Esophagus muscularis mucosa (tissue), 4 donors: ENCODE measurements at places on chromosomes 2 and 18. TPM values are rescaled to one million over a fixed set of nuclear protein-coding genes. Genes with fewer than 3 reads are reported as not detected.

CAPN13 gene
- not detected for total RNA-seq

TDRD15 gene
- not detected for total RNA-seq

DSG3 gene
- total RNA-seq, result not detected

IL36G gene
- not detected for total RNA-seq

DNA sequence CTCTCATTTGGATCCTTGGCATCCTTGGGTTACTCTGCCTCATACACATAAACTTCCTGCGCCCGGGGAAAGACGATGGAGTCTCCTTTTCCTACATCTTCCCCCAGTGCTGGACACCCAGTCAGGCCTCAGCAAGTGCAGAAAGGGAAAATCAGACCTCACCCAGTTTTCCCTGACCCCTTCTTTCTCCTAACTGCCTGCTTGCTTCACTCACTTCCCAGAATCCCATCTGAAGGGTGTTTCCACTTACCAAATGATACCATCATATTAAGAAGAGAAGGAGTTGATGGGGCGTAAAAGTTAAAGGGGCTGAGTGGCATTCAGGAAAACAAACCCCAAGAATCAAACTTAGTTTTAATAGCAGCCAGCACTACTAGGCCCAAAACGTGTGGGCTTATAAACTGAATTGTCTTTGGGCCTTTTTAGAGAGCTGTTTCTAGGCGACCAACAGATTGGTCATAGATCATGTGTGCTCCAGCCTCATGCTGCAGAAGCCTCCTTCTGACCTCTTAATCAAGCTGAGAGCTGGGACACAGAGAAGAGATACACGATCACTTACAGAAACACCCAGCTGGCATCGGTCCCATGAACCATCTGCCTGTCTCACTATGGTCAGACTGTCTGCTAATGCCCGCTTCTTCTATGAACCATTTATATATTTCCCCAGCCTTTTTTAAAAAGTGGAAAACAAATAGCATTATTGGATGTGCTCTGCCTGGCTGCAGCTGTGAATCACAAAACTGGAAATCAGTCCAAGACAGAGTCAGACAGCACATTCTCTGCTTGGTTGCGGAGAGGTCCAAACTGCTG is 165.7 kb upstream of the SLC14A2 start:
- H3K4me3 ChIP-seq, result no peak overlapping the region
- peak overlapping the region; percentile 63 for H3K27ac ChIP-seq
- DNase-seq, result peak; percentile 93
- no peaks in the 10 kb centered on the region for H3K36me3 ChIP-seq
- no peaks in the 10 kb centered on the region for H3K4me1 ChIP-seq

- no peak for DNase-seq
- H3K27me3 ChIP-seq, result no peaks in the 10 kb centered on the region
- no peaks in the 10 kb centered on the region for H3K4me1 ChIP-seq
- H3K4me3 ChIP-seq, result no peak overlapping the region
- peaks cover 6% of the 10 kb centered on the region for H3K36me3 ChIP-seq
Measured at GRCh38 chr18:76364282-76365259, 130.5 kb downstream of the ZNF516 start.

DNA sequence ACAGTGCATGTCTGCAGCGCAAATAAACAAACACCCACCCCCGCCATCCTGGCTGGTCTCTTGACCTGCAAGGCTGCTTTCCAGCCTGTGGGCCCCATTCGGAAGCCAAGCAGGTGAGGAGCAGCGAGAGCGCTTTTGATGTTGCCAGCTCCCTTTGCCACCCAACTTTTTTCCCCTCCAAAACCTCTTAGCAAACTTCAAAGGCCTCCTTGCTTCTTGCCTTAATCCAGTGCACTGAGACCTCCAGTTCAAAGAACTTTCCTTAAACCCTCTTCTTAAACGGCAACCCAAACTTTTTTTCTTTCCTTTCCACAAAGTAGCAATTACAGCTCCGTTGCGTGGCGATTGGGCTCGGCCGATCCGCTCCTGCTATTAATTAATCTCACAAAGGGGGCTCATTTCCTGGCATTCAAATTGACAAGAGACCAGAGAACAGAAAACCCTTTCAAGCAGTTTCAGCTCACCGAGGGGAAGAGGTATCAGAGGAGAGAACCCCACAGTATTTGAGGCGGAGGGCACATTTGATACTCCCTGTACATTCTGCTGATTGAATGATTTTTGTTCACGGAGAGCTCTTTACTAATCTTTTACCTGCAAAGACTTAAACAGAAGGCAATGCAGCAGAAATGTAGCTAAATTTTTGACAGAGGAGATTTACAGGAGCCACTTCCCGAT is 531.4 kb downstream of the TMEM182 start:
- H3K27ac ChIP-seq, result no peak overlapping the region
- H3K4me3 ChIP-seq, result no peak overlapping the region
- no peaks in the 10 kb centered on the region for H3K27me3 ChIP-seq
- no peak for DNase-seq
- H3K36me3 ChIP-seq, result no peaks in the 10 kb centered on the region
- H3K4me1 ChIP-seq, result no peaks in the 10 kb centered on the region

- no peak overlapping the region for H3K4me3 ChIP-seq
- H3K27me3 ChIP-seq, result no peaks in the 10 kb centered on the region
- DNase-seq, result no peak
Measured at GRCh38 chr2:240966906-240967680, 31.3 kb upstream of the SNED1 start.

DNA sequence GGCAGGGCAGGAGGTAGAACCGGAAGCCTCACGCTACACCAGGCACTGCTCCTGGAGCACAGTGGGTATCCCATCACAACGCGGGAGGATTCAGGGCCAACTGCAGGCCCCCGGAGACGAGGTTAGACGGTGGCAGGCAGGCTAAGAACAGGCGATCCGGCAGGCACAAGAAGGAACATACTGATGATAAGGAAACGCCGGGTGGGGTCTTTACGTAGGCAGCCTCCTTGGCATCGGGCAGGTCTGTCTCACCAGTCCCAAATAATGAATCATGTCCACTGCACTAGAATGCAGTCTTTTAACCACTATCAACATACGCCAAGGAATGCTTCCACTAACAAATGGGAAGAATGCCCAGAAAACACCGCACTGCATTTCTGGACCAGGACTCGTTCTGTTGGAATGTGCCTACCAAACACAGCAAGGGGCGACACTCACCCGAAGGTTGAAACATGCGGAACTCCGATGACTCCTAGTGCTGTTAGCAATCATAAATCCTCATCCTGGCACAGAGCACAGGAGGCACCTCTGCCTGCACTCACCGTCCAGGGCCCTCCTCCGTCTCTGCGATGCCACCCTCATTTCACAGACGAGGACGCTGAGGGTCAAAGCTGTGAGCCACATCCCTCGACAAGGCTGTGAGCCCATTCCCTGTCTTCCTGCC is 35.2 kb downstream of the ZNF516 start:
- H3K27me3 ChIP-seq, result no peaks in the 10 kb centered on the region
- H3K4me1 ChIP-seq, result peaks cover 38% of the 10 kb centered on the region
- DNase-seq, result no peak
- H3K27ac ChIP-seq, result peak overlapping the region; percentile 83

GRCh38 chr2:197497326-197497725 is 2.3 kb downstream of the HSPD1 start:
- H3K4me1 ChIP-seq, result peaks cover 56% of the 10 kb centered on the region
- peaks cover 16% of the 10 kb centered on the region for H3K36me3 ChIP-seq
- no peak overlapping the region for H3K27ac ChIP-seq
- DNase-seq, result no peak
- H3K27me3 ChIP-seq, result no peaks in the 10 kb centered on the region
- no peak overlapping the region for H3K4me3 ChIP-seq

DNA sequence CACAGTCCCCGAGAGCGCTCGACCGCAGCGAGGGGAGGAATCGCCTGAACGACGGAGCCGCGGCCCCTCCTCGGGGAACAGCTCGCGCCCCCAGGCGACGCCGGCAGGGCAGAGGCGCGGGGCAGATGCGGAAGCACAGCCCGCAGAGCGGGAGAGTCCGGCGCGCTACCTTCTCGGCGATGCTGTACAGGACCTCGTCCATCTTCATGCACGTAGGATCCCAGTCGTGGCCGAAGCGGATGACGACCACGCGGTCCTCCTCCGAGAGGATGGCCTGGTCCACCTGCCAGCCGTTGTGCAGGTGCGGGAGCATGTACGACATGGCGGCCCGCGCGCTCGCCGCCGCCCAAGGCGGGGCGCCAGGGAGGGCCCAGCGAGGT is 302 bp downstream of the TXNL4A start:
- peak overlapping the region; percentile 99 for H3K27ac ChIP-seq
- peaks cover 24% of the 10 kb centered on the region for H3K4me1 ChIP-seq
- peak overlapping the region; percentile 81 for H3K4me3 ChIP-seq
- H3K36me3 ChIP-seq, result no peaks in the 10 kb centered on the region
- no peak for DNase-seq

GRCh38 chr2:10161961-10162441 is 39.5 kb downstream of the RRM2 start:
- no peak overlapping the region for H3K27ac ChIP-seq
- H3K27me3 ChIP-seq, result peaks cover 4% of the 10 kb centered on the region
- H3K36me3 ChIP-seq, result no peaks in the 10 kb centered on the region
- H3K4me1 ChIP-seq, result no peaks in the 10 kb centered on the region

DNA sequence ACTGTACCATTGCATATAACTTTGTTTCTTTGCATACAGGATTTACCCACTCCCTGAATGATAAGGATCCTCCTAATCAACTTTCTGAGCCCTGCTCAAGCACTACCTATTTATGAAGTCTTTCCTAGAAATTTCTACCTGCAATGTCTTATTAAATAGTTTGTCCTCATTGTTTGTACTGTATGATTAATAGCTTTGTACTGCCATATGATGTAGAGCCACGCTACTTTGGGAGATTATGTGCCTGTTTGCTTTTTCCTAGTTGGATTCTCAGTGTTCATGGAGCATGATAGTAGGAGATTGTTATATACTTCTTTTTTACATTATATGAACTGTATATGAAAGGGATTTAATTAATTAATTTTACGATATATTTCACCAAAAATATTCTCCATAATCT is 327.1 kb upstream of the GALNT5 start:
- no peak overlapping the region for H3K4me3 ChIP-seq
- H3K27me3 ChIP-seq, result no peaks in the 10 kb centered on the region
- H3K36me3 ChIP-seq, result no peaks in the 10 kb centered on the region
- no peak overlapping the region for H3K27ac ChIP-seq
- H3K4me1 ChIP-seq, result no peaks in the 10 kb centered on the region

DNA sequence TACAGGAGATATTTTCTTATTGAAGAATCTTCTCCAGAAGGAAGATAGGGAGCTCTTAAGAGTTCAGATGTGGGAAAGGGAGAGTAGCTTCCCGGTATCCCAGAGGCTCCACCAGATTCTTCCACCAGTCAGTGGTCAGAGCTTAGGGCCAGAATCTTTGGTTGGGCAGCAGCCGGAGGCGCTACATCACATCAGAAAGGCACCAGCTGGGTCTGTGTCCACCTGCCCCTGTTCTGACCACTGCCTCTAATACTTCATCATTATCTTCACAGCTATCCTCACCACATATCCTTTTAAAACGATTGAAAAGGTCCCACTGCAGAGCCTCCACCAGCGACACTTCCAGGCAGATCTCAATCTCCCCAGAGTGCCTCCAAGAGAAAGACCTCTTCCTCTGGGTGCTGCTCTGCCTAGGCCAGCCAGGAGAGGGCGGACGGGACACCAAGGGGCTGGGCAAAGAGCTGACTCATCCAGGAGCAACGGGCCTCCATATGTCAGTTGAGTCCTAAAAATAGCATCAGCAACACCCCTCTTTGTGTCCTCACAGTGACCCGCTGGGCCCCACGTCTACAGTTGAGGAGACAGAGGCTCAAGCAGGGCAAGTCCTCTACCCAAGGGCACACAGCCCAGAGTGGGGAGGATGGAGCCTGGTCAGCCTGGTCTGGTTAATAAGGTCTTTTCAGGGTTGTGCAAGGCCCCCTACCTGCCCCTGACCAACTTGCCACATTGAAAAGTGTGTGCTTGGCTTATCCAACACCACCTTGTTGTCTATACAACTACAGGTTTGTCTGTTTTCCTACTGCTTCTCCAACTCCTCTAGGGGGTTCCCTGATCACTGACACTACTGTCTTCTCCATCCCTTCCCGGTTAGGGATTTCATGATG is 81.2 kb downstream of the ADD2 start:
- H3K4me3 ChIP-seq, result no peak overlapping the region
- no peak overlapping the region for H3K27ac ChIP-seq
- H3K27me3 ChIP-seq, result no peaks in the 10 kb centered on the region
- peaks cover 7% of the 10 kb centered on the region for H3K4me1 ChIP-seq
- no peaks in the 10 kb centered on the region for H3K36me3 ChIP-seq
- no peak for DNase-seq

- no peak for DNase-seq
- no peak overlapping the region for H3K4me3 ChIP-seq
- no peak overlapping the region for H3K27ac ChIP-seq
- H3K36me3 ChIP-seq, result no peaks in the 10 kb centered on the region
- H3K27me3 ChIP-seq, result no peaks in the 10 kb centered on the region
Measured at GRCh38 chr18:53489266-53489665, 735.2 kb downstream of the MBD2 start.

DNA sequence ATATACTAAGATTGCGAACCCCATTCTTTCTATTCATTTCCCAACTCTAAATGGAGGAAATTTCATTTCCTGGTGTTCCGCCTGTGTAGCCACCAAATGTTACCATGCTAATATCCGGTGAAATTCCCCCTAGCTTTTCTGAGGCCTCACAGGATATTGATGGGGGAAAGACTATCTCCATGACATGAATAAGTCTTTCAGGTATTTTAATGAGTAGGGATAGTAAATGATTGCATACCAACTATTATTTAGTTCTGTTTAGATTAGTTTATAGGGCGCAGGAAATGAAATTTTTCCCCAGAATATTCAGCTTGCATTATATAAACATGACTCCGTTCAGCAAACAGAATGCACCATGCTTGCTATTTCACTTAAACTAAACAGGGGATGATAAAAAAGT is 55.4 kb downstream of the COL5A2 start:
- H3K36me3 ChIP-seq, result no peaks in the 10 kb centered on the region
- DNase-seq, result no peak
- no peaks in the 10 kb centered on the region for H3K27me3 ChIP-seq
- H3K27ac ChIP-seq, result no peak overlapping the region

DNA sequence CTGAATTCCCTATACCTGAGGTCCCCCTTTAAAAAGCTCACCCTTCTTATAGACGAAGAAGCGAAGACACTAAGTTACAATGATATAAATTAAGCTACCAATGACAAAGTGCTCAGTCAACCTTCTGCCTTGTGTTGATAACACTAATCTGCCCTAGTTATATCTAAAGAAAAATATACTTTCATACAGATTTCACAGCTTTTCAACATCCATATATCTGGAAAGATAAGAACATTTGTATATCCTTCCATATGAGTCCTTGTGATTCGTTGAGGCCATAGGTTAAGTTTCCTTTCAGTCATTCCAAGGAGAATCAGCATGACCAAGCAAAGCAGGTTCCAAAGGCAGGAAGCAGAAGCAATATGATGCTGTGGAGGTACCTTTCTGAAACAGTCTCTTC is 46.8 kb downstream of the XRCC5 start:
- no peaks in the 10 kb centered on the region for H3K27me3 ChIP-seq
- H3K36me3 ChIP-seq, result peaks cover 32% of the 10 kb centered on the region
- no peak overlapping the region for H3K27ac ChIP-seq
- H3K4me1 ChIP-seq, result no peaks in the 10 kb centered on the region
